ENCODE measurements at places on chromosomes 4 and X.

- DNase-seq, result no peak
Observed at GRCh38 chr4:113576947-113577678, 184.4 kb downstream of the CAMK2D start.

GRCh38 chr4:130025701-130026100 lies 929.7 kb downstream of the C4orf33 start:
- DNase-seq, result no peak

GRCh38 chrX:54482839-54483593 lies 13.0 kb downstream of the FGD1 start:
- DNase-seq, result peak; percentile 92

- no peak for DNase-seq
Observed at GRCh38 chr4:153223427-153223801, 19.2 kb downstream of the TRIM2 start.

DNA sequence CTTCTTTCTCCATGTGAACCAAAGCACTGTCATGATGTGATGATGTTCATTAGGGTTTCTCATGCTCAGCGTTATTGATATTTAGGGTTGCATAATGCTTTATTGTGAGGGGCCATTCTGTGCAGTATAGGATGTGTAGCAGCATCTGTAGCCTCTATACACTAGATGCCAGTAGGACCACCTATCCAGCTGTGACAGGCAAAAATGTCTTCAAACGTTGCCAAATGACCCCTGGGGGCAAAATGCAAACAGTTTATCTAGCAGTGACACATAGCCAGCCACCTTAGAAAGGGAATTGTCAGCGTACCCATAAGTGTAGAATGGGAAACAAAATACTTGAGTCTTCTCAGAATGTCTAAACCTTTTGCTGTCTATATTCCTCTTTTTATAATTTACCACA lies 18.8 kb downstream of the NFKB1 start:
- no peak for DNase-seq

GRCh38 chr4:155954118-155954685 lies 536 bp upstream of the CTSO start:
- DNase-seq, result no peak

DNA sequence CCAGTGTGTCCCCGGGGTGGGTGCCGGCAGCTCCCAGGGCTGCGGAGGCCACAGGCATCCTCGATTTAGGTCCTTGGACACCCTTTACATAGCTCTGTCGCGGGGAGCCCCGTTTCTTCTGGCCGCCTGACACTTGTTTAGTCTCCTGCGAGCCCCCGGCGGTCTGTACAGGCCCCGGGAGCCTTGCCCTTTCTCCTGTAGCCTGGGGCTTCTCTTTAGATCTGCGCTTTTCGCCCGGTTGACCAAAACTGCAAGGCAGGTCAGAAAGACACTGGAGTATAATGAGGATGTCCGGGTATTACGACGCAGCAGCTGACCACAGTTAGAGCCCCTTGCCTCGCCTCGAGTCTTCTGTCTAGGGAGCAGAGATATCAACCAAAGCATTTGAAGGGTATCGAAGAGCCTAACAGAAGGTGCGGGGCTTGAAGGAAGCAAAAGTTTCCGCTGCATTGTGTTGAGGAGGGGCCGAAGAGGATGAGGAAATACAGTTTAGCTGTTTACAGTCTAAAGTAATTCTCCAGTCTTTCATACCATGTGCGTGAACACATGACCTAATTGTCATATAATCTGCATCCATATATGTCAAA lies 479 bp downstream of the BRCC3 start:
- no peak for DNase-seq

DNA sequence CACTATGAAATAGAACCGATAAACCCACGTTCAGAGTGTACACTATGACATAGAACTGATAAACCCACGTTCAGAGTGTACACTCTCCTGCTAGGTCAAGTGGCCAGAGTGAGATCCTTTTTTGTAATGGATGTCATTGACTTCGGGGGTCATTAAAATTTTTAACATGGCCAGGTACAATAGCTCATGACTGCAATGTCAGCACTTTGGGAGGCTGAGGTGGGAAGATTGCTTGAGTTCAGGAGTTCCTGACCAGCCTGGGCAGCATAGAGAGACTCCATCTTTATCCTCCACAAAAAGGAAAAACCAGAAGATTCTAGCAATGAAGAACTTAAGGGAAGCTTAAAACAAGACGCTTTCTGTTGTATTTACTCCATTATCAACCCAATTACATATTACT lies 439.7 kb upstream of the FRG1 start:
- no peak for DNase-seq

DNA sequence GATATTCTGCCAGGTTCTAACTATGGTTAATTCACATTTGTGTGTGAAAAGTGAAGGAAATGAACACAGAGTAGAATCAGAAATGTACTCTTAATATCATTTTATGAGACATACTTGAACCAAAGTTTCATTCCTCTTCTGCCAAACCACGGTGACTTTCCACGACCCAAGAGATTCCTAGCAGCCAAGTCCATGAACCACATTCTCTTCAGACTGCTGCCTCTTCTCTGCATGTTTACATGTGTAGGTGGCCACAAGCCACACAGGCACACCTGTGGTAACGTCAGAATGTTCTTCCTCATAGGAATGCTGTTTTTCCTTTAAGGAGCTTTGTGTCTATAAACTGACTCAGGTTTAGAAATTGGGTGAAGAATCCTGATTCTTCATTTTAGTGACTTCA lies 1411.2 kb downstream of the RAPGEF2 start:
- DNase-seq, result no peak

- DNase-seq, result no peak
Observed at GRCh38 chrX:7462110-7462509, 314.2 kb upstream of the PUDP start.

- DNase-seq, result no peak
Observed at GRCh38 chr4:168522829-168523489, 26.1 kb downstream of the PALLD start.

DNA sequence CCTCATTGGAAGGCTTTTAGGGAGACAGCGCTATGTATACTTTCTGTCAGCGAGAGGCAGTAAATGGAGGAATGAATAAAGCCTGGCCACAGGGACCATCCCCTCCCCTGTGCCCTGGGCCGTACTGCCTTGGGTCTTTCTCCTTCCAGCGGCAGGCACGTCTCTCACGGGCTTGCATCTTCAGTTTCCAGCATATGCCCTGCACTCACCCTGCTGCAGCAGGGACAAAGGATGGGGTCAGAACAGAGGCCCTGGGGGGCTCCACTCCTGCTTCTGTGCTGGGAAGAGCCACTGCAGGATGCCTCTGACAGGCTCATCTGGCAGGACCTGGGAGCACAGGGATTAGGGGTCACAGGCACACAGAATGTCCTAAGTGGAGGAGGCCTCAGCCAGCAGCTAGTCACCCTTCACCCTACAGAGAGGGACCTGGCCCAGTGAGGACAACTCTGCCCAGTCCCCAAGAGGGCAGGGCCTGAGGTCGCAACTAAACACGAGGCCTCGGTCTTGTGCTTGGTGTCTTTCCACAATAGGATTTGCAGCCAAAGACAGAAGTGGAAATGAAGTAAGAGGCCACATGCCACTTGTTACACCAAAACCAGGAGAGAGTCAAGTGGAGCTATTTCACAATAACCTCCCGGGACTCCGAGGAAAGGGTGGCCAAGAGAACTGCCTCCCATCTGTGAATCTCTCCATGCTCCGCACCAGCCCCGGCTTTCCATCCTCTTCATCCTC lies 150.8 kb downstream of the AFAP1 start:
- no peak for DNase-seq

GRCh38 chr4:108940634-108941033 lies 177.8 kb upstream of the ETNPPL start:
- no peak for DNase-seq

GRCh38 chr4:35124106-35124505 lies 1120.2 kb downstream of the ARAP2 start:
- no peak for DNase-seq

DNA sequence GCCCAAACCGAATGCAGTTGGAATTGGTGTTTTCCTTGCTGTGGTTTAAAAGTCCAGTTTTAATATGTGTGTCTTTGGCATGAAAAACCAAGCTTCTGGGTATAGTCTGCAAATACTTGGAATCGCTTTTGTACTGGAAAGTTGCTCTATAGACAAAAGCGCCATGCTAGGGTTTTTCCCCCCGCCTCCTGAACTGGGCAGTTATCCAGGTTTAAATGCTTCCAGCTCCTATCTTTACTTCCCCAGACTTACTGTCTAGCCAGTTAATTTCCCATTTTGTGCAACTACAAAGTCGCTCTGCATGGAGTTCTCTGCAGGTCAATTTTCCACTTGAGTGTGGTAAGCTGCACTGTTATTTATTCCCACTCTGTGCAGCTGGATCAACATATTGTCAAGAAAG lies 2.7 kb downstream of the RASL11B start:
- DNase-seq, result no peak

DNA sequence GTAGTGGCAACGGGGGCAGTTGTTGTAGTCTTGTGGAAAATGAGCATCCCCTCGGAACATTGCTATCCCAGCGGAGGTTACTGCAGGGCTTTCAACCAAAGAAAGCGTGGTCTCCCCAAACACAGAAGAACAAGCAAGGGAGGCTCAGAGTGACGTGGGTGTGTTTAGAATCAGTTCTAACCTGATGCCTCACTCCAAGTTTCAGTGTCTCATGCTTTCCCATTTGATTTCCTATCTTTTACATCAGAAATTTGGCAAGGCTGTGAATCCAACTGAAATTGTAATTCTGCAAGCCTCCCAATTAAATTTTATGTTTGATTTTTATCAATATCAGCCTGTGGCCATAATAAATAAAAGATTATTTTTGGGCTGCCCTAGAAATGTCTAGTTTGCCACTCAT lies 156.1 kb upstream of the LNX1 start:
- DNase-seq, result no peak

GRCh38 chr4:98612318-98613250 lies 45.8 kb downstream of the TSPAN5 start:
- DNase-seq, result no peak

- no peak for DNase-seq
Observed at GRCh38 chr4:28822163-28822562, 1898.0 kb upstream of the PCDH7 start.

GRCh38 chr4:18937080-18937479 lies 915.5 kb upstream of the LCORL start:
- no peak for DNase-seq

- DNase-seq, result no peak
Observed at GRCh38 chrX:14826319-14826718, 46.5 kb downstream of the FANCB start.

DNA sequence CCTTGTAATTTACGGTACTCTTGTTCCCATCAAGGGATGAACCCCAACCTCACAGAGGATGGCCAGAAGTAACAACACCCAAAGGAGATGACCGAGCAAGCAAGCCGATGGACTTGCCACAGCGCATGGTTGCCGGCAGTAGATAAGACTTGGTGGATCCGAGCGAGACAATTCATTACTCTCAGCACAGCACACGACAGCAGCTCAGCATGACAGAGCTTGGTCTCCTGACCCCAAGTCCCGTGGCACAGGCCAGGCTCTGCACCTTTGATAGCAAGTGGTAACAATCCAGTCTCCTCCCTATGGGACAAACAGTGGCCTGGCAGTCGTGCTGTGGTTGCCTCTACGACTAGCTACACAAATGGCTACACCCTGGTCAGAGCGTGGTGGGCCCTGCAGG lies 26.3 kb downstream of the RWDD4 start:
- DNase-seq, result no peak

GRCh38 chrX:104315555-104315954 lies 60.8 kb upstream of the ESX1 start:
- DNase-seq, result no peak

DNA sequence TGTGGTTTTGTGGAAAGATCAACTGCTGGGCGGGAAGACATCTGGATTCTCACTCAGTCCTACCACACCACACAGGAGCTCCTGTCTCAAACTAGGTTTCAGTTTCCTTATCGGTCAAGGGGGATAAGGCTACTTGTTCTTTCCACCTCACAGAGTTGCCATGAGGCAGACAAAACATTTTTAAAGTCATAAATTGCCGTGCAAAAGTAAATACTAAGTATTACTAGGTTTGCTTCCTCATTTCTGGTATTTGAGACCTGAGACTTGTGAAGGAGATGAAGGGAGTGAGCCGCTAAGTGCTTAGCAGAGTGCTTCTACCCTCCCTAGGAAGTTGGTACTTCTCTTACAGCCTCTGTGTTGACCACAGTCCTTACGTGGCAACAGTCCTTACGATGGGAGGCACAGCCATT lies 1.5 kb downstream of the LAP3 start:
- DNase-seq, result no peak

GRCh38 chrX:53678667-53679066 lies 7.9 kb downstream of the HUWE1 start:
- peak; percentile 19 for DNase-seq

- DNase-seq, result no peak
Observed at GRCh38 chr4:7240306-7240705, 48.0 kb downstream of the SORCS2 start.

DNA sequence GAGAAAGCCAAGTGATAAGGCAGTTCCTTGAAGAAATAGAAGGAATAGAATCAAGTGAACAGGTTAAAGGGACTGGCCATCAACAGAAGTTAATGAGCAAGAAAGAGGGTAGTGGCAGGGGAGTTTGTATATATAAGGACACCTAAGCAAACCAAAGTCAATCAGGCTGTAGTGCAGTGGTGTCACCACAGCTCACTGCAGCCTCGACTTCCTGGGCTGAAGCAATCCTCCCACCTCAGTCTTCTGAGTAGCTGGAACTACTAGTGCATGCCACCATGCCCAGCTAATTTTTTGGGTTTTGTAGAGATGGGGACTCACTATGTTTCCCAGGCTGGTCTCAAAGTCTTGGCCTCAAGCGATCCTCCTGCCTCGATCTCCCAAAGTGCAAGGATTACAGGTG lies 15.9 kb downstream of the ACOT9 start:
- DNase-seq, result no peak

GRCh38 chr4:138734746-138735145 lies 280.8 kb upstream of the NOCT start:
- no peak for DNase-seq

DNA sequence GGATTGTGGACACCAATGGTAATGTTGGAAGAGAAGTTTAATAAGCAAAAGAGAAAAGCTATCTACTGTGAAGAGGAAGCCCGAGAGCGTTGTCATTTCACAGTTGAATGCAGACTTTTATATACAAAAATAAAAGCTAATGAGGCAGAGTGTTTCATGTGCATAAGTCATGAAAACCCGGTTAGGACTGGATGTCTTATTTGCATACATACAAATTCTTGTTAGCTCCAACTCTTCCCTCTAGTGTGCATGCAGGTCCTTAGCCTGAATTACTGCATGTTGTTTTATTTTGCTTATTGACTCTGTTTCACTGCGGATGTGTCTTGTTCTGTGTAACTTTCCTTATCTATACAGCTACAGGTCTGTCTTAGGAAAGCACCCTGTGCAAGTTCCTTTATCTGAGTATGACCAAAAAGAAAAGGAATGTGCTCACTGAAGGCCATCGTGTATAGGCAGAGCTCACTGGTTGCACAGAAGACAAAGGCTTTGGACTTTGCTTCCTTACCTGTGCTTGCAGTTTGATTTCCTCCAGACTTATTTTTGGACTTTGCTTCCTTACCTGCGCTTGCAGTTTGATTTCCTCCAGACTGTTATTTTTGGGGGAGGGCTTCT lies 25.1 kb upstream of the UGT2B11 start:
- DNase-seq, result no peak
